Activated T-cell treated with anti-CD3 and anti-CD28 coated beads, Interleukin-2, amount 50 U/mL, for 72 hours (primary cell): ENCODE measurements at places on chromosomes 2 and 18. TPM values are rescaled to one million over a fixed set of nuclear protein-coding genes. Genes with fewer than 3 reads are reported as not detected.

GRCh38 chr2:157866666-157867642 lies 9.2 kb downstream of the ACVR1 start:
- no peak for DNase-seq

The SCN3A gene
- total RNA-seq = 0.24 TPM

DNA sequence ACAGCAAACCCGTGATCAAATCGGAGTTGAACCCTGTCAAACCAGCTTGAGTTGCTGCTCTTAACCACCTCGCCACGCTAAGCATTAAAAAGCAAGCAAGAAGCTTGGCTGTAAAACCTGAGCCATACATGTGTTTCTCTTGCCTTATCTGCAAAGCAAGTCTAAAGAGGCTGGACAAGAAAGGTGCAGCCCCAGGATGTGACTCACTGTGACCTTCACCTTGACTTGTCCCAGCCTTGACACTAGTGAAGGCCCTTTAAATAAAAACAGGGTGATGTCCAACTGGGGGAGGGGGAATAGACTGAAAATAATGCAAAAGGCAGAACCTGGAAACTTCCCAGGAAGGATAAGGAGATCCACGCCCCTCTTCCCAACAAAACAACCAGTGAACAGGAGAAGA lies 127.6 kb upstream of the NPAS2 start:
- no peak for DNase-seq

DNA sequence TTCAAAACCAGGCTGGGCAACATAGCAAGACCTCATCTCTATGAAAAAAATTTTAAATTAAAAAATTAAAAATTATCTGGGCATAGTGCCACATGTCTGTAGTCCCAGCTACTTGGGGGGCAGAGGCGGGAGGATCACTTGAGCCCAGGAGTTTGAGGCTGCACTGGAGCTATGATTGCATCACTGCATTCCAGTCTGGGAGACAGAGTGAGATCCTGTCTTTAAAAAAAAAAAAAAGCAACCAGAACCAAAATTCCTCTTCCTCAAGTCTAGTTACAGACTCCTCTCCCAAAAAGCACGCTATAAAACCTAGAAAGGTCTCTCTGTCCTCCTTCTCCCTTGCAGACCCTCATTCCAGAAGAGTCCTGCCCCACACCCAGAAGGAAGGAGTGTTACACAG lies 23.9 kb downstream of the TNFAIP6 start:
- no peak for DNase-seq

DNA sequence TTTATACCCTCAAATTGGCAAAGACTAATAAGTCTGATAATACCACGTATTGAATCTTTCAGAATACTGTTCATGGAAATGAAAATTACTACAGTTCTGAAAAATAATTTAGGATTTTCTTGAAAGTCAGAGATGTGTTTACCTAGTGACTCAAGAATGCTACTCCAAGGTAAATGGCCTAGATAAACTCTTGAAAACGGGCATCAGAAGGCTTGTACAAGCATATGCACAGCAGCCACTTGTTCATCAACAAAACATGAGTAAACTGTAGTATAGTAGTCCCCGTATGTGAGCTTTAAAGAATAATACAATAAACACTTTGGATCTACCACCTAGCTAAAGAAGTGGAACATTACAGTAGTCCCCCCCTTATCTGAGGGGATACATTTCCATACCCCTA lies 157.5 kb downstream of the THADA start:
- no peak for DNase-seq

- no peak for DNase-seq
Observed at GRCh38 chr2:32627441-32627813, 423 bp upstream of the TTC27 start.

The CYP27A1 gene
- 0.30 TPM for total RNA-seq

- DNase-seq = no peak
Observed at GRCh38 chr2:134431838-134432434, 178.1 kb downstream of the MGAT5 start.

GRCh38 chr18:46325895-46326294 lies 221.7 kb downstream of the HAUS1 start:
- no peak for DNase-seq

- peak; percentile 16 for DNase-seq
Observed at GRCh38 chr18:14097761-14098160, 34.5 kb downstream of the ZNF519 start.

The NEB gene
- 1.1 TPM for total RNA-seq

- DNase-seq = no peak
Observed at GRCh38 chr2:45167920-45168629, 158.8 kb upstream of the SIX2 start.

GRCh38 chr2:164920430-164920829 lies 34.9 kb downstream of the SLC38A11 start:
- DNase-seq = no peak

DNA sequence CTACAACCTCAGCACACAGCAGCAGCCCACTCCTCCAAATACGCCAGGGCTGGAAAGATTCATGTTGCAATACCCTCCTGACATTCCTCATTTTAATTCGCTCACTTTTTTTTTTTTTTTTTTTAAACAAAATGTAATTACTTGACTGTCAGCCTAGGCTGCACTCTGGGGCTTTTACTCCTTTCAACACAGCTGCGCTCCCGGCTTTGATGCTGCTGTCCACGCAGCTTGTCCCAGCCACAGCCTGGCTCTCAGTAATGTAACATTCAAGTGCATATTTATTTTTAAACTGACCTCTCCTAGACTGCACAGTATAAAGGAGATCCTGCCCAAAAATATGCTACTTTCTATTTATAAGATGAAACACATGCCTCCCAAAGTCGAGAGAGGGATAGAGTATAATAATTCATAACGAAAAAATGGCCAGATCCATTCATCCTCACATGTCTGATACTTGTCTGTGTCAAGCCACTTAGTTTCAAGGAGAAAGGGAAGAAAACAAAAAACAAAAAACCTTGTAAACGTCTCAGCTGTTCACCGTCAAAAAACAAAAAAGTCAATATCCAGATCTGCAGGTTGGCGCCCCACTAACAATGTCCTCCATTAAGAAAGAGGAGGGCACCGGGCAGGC lies 949 bp downstream of the CDC42EP3 start:
- no peak for DNase-seq

The ERBB4 gene
- not detected for total RNA-seq

GRCh38 chr2:216426938-216427337 lies 14.7 kb downstream of the SMARCAL1 start:
- DNase-seq = no peak

- no peak for DNase-seq
Observed at GRCh38 chr2:33497221-33497650, 20.8 kb downstream of the RASGRP3 start.

The HOXD13 gene
- not detected for total RNA-seq

GRCh38 chr2:147679955-147680531 lies 164.8 kb upstream of the ACVR2A start:
- DNase-seq = no peak
